Activated CD4-positive, alpha-beta T cell treated with anti-CD3 and anti-CD28 coated beads, Interleukin-2, amount 10 ng/mL, durations not matched to agents 7 days and 5 days (primary cell): ENCODE measurements at places on chromosomes 5 and 9.
A peak's percentile ranks its signal among the peaks of the same experiment; 100 is the strongest.

GRCh38 chr5:8843771-8844170 is 702.1 kb downstream of the SEMA5A start:
- no peak for DNase-seq

DNA sequence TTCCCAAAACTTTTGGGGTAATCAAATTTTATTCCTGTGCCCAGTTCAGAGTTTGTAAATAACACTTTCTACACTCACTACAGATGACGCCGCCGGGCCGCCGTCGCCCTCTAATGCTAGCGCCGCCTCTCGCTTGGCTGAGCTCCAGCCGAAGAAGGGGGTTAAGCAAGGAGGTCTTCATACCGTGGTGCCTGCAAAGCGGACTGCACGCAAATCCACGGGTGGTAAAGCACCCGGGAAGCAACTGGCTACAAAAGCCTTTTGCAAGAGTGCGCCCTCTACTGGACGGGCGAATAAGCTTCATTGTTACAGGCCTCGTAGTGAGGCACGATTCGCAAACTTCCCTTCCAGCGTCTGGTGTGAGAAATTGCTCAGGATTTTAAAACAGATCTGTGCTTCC is 280.4 kb downstream of the MEF2C start:
- peak; percentile 42 for DNase-seq

GRCh38 chr9:10232352-10232930 is 380.4 kb downstream of the PTPRD start:
- DNase-seq: no peak

DNA sequence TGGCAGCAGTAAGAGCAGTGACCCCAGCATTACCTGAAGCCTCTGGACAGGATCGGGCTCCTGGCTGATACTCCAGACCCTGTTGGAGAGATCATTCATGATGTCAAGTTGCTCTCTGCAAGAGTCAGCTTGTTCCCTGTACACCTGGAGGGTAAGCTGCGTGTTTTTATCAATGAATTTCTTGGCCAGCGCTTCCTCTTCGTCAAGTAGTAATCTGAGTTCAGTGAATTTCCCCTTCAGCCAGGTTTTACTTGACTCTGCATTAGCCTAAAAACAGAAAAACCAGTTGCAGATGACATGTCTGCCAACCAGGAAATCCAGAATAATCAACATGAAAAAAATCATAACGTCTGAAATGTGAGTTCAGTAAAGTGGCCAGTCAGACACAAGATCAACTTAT is 19.1 kb downstream of the TRIM14 start:
- DNase-seq: peak; percentile 23

GRCh38 chr5:145260670-145261069 is 574.5 kb downstream of the PRELID2 start:
- no peak for DNase-seq

DNA sequence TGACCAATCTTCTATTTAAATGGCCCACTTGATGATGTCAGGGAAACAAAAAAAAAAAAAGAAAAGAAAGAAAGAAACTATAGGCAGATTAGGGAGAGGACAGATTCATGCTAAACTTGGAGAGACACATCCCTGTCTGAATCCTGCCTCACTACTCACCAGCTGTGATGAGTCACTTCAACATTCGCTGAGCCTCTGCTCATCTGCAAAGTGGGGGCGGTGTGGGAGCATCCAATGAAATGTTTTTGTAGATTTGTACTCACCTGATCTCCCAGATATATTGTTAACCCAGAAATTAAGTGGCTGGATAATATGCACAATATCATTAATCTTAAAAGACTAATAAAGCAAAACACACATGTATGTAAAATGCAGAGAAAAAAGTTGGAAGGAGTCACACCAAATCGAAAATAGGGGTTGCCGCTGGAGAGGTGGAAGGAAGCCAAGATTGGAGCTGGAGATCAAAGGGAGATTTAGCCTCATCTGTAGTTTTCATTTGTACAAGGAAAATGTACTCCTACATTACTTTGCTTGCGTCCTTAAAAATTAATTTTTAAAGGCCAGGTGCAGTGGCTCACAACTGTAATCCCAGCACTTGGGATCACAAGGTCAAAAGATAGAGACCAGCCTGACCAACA is 17.0 kb upstream of the ERGIC1 start:
- DNase-seq: no peak

DNA sequence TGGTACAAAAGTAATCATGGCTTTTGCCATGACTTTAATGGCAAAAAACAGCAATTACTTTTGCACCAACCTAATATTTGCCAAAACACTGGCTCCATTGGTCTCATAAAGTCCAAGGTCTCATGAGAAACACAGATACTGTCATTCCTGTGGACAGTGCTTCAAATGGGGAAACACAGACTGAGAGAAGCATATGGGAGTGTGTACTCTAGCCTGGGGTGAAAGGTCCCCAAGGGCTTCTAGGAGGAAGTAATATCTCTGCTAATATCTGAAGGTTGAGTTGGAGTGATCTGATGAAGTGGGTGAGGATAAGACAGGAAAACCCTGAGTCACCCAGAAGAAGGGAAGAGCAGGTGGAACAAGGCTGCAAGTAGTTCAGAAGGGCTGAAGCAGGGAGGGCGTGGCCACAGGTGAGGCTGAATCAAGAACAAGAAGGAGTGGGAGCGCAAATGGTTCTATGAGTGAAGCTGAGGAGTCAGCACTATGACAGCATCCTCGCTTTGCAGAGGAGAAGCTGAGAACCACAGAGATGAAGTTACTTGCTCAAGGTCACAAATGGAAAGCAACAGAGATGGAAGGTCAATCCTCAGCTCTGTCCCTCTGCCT is 164.1 kb downstream of the ASTN2 start:
- DNase-seq: no peak
